ENCODE measurements at places on chromosomes 6 and 20.

GRCh38 chr20:33249456-33249855 is 13.7 kb downstream of the BPIFA1 start:
- no peak for DNase-seq

DNA sequence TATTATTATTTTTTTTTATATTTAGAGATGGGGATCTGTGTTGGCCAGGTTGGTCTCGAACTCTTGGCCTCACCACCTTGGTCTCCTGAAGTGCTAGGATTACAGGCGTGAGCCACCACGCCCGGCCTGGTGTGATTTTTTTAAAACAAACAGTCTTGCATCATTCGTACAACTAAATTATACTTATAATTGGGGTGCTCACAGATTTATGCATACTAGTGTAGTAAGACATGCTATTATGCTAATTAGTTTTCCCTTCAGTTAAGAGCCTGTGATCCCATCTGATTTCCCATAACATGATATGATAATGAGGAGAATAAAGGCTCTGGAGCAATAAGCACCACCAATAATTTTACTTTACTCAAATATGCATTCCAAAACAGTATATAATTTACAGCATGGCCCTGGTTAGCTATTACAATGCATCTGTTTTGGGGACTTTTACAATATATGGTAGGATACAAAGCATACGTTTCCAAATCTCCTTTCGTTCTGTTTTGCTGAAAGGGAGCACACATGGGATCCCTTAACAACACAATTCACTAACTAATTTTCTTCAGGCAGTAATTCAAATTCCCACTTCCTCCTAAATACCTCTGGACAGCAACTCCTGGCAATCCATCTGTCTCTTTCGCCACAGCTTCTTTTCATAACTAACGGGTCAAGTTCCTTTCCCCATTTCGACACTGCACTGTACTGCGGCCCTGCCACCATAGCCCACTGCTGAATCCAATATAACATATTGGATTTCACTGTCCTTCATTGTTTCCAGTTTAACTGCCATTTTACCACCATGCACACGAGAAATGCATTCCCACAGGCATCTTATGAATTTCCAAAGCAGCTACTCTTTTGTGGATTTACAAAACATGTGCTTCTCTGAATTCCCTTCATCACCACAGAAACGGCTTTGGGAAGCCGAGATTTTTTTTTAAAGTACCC is 1.7 kb downstream of the NUDT3 start:
- DNase-seq: no peak

DNA sequence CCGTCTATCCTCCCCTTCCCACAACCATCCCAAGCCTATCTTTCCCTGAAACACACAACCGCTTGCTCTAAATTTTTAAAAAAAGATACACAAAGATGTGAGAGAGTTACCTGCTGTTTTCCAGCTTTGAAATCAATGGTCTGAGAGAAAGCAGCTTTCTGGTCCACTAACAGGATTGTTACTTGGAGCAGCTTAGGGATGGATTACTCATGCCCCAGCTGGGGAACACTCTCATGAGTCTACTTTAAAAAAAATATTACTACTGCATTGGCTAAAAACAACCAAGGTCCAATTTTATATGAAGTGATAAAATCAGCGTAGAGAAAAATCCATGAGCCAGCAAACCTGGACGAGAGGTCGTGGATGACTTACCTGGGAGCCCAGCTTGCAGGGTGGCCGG is 29.6 kb upstream of the FOXC1 start:
- DNase-seq: no peak

- DNase-seq: no peak
These were observed 14.1 kb upstream of the CALHM6 start for GRCh38 chr6:116447052-116447451.

DNA sequence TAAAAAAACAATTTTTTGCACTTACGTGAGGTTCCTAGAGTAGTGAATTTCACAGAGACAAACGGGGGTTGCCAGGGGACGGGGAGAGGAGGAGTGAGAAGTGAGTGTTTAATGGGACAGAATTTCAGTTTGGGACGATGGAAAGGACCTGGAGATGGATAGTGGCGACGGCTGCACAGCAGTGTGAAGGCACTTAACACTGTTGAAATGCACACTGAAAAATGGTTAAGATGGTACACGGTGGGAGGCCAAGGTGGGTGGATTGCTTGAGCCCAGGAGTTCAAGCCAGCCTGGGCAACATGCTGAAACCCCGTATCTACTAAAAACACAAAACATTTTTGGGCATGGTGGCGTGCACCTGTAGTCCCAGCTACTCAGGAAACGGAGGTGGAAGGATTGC is 31.4 kb downstream of the RPP40 start:
- DNase-seq: no peak

GRCh38 chr6:168439794-168440450 is 1.1 kb upstream of the SMOC2 start:
- no peak for DNase-seq
